ENCODE measurements at places on chromosomes 2 and 18. TPM values are rescaled to one million over a fixed set of nuclear protein-coding genes. Genes with fewer than 3 reads are reported as not detected.

DNA sequence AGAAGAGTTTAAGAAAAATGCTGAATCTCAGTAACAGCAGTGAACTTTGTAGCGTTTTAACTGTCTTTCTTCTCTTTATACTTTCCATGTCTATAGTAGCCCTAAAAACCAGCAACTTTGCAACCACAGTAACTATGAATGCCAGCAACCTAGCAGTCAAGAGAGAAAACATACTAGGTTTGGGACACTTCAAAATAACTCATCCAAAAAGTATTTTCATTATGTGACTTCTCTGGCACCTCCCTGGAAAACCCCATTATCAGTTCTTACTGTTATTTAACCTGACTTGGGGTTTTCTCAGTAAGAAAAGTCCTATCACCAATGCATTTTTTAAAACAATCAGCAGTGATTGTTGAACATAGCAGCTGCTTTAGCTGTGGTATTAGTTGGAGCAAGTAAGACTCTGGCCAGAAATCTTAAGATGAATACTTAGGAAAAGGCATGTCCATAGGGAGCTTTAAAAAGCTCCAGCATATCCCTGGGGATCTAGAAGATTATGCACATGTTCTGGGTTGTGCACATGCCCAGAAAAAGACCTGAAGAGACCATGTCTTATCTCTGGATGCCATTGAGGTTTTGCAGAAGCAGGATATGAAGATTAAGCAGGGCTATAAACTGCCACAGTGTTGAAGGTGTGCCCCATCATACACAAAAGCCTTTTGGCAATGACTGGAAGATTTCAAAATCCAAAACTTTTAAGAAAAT, 411.3 kb downstream of the CMPK2 start:
- DNase-seq: no peak

GRCh38 chr2:182916417-182916816, 50.0 kb upstream of the FRZB start:
- DNase-seq: no peak

DNA sequence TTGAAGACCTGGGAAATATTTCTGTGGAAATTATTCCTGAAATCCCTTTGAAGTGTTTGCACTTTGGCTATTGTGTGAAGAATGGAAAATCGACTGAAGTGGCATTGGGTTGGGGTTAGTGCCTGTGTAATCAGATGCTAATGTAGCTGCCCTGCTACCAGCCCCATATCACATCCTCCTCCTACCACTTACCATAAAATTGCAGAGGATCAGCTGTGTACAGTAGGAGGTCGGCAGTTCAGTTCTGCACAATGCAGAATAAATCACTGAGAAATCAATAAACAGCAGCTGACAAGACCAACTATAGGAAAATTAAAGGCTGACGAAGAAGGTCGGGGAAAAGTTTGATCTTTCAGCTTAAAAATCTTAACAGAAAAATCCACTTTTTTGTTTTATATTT, 440.9 kb downstream of the PTPRM start:
- DNase-seq: no peak

- no peak for DNase-seq
Observed at GRCh38 chr2:102591491-102592045, 27.8 kb upstream of the SLC9A2 start.

The LIMS4 gene
- 0.65 TPM for total RNA-seq

The WDSUB1 gene
- 12.5 TPM for total RNA-seq

The DNAJC10 gene
- 68.4 TPM for total RNA-seq
